NCI-H1436 treated with DMSO at 0.1 percent for 48 hours (cell line): ENCODE measurements at places on chromosomes 6 and 20.

GRCh38 chr20:20663841-20664240, 48.6 kb downstream of the RALGAPA2 start:
- DNase-seq = no peak

GRCh38 chr6:157455731-157456523, 74.9 kb downstream of the ZDHHC14 start:
- DNase-seq = no peak

GRCh38 chr6:14129575-14129974, 12.0 kb downstream of the CD83 start:
- DNase-seq = no peak

- no peak for DNase-seq
Measured at GRCh38 chr20:46647469-46647868, 3.8 kb downstream of the SLC13A3 start.

GRCh38 chr6:85063611-85064010, 299.2 kb upstream of the TBX18 start:
- no peak for DNase-seq

DNA sequence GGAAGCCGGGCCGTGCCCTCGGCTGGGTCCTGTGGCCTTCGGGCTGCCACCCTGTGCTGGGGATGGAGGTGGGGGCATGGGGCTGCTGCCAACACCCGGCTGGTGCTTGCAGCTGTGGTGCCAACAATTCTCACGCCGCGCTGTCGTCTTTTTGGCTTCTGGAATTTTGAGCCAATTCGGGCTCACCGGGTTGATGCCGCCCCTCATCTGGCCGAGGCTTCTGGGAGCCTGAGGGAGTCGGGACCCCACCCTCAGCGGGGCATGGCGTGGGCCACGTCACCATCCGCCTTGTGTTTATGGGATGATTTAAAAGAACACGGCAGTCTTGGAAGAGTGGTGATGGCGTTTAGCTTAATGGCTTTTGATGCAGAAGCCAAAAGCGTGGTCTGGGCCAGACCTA, 8.7 kb upstream of the NPBWR2 start:
- no peak for DNase-seq

DNA sequence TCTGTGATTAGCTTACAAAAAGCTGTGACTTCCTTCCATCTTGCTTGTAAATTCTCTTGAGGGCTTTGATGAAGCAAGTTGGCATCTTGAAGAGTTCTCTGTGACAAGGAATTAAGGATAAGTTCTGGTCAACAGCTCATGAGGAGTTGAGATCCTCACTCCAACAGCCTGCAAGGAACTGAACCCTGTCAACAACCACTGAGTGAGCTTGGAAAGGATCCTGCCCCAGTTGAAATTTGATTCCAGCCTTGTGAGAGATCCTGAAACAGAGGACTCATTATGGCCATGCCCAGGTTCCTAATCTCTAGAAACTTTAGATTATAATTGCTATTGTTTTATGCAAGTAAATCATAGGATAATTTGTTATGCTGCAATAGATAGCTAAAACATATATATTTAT, 133.7 kb downstream of the PTCHD4 start:
- DNase-seq = no peak

GRCh38 chr6:119620846-119621555, 271.4 kb upstream of the MAN1A1 start:
- no peak for DNase-seq

DNA sequence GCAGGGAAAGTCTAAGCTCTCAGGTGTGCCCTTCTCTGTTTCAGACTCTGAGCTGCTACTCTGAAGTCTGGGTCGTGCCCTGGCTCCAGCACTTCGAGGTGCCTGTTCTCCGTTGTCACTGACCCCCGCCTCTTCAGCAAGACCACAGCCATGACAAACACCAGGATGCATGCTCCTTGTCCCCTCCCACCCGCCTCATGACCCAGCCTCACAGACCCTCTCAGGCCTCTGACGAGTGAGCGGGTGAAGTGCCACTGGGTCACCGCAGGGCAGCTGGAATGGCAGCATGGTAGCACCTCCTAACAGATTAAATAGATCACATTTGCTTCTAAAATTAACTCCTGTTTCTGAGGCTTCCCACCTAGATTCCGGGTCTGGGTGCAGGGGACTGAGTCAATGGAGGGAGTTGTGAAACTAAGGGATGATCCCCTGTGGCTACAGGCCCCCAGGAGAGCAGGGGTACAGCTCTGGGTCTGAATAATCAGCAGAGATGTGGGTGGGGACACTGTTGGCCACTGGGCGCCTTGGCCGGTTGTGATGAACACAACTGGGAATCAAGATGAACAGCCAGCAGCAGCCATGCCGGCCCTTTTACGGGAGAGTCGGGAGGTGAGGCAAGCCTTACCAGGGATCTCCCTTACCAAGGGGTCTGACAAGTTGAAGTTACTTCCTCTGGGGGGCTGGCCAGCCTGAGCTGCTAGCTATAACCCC, 10.7 kb downstream of the CST7 start:
- DNase-seq = no peak

DNA sequence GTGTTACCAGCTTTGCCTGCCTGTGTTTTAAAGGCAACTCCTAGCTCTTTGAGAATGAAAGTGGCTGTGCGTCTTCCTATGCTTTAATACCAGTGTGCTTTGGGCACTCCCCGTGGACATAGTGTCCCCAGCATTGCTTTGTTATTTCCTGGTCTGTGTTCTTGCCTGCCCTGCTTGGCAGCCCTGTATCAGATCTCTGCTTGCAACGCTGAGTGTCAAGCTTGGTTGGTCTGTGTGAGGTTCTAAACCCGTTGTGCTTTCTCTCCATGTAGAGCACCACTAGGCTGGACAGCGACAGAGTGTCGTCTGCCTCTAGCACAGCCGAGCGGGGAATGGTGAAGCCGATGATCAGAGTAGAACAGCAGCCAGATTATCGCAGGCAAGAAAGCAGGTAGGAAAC, 80.2 kb downstream of the AFDN start:
- DNase-seq = no peak

DNA sequence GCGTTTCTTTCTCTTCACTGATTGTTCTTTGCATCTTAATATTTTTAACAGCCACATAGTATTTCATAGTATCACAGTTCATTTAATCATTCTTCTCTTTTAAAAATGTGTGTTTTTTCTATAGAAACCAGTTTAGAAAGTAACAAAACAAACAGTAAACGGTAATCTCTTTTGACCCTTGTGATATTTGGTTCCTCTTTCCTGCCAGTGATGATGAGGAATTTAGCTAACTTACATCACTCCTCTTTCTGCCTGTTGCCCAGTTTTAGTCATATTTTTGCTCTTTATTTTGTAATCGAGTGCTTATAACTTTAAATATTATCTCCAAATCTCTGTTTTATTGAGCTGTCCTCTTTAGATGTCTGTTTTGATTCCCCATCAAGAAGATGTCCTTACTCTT, 38.1 kb upstream of the ZBTB24 start:
- no peak for DNase-seq

DNA sequence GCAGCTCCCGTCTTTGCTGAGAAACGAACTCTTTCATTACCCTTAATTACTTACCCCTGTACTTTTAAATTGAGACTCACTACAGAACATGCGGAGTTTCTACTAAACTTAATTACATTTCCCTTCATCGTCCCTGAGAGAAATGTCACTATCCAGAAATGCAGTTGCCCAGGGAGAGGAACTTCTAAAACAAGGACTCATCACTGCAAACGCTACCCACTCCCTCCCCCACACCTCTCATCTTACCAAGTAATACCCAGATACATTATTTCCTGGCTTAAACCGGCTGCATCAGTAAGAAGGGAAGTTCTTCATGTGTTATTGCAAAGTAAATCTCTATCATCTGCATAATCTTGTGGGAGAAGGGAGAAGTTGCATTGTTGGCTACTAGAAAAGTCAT, 138.3 kb downstream of the IPCEF1 start:
- DNase-seq = no peak

DNA sequence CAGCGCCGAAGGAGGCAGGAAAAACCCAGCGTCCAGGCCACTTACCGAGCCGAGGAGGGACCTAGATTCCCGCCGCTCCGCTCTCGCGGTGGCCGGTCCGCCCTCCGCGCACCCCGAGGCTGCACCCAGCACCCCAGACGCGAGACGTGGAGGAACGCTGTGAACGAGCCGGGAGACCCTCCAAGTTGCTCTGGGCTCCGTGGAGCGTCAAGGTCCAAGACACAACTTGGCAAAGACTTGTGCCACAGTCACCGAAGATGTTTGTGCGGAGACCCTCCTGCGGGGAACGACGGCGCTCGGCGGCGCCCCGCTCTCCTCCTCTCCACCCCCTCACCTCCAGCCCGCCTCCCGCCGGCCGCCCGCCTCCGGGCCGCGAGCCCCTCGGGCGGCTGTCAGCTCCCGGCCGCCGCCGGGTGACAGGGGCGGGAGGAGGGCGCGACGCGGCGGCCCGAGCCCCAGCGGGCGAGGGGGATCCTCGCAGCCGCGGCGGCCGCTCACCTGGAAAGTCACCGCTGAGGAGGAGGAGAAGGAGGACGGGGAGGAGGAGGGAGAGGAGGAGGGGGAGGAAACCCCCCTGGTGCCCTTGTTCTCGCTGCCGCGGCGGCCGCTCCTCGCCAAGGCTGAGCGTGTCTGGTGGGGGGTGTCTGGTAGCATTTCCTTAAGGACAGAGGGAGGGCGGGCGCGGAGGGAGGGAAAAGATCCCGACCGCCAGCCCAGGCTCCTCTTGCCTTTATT, 637 bp upstream of the HIVEP2 start:
- no peak for DNase-seq

DNA sequence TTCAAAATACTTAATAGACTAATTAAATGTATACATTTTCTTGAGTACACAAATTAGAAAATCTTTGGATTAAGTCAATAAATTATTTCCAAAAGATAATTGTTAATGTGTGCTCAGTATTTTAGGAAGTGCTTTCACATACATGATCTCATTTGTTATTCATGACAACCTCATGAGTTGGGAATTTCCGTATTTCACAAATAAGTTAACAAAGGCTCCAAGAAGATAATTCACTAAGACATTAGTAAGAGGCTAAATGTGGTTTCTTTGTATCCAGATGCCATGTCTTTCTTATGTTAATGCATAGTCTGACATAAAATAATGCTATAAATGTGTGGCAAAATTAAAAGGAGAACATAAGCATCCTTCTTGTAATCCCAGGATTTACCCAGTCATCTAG, 79.5 kb upstream of the TCF21 start:
- DNase-seq = no peak

GRCh38 chr6:167998215-167998614, 744 bp downstream of the KIF25 start:
- DNase-seq = no peak

DNA sequence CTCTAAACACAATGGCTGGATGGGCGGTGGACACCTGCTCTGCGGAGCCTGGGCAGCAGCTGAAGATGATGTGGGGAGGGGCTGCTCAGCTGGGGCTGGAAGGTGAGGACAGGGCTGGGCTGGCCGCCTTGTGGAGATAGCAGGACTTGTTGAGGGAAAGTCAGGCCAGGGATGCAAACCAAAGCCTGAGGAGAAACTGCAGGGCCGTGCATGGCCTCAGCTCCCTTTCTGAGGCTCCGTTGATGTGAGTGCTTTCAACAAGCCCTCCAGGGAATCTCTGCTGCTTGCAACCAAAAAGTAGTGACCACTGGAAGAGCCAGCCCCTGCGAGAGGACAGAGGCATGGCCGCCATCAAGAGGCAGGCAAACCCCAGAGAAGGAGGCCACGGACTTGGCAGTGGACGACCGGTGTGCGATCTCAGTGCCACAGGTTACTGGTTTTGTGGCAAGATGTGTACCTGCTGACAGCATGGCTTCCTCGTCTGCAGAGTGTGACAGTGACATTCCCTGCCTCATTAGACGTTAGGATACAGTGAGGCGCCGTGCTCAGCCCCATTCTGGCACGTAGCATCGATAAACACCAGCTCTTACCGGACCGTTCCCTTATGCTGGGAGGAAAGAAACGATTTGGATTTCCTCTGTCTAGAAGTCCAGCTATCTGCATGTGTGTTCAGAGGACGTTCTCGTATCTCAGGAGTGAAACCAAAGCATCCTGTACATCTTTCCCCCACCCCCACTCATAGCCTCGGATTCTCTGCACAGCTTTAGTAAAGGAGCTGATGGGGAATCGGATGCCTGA, 37.9 kb downstream of the ERMARD start:
- DNase-seq = no peak

GRCh38 chr6:165807249-165807960, 144.4 kb upstream of the PDE10A start:
- DNase-seq = no peak

- no peak for DNase-seq
Measured at GRCh38 chr6:135281964-135282363, 100.9 kb downstream of the MYB start.

GRCh38 chr6:163793011-163793983, 378.8 kb downstream of the QKI start:
- no peak for DNase-seq

DNA sequence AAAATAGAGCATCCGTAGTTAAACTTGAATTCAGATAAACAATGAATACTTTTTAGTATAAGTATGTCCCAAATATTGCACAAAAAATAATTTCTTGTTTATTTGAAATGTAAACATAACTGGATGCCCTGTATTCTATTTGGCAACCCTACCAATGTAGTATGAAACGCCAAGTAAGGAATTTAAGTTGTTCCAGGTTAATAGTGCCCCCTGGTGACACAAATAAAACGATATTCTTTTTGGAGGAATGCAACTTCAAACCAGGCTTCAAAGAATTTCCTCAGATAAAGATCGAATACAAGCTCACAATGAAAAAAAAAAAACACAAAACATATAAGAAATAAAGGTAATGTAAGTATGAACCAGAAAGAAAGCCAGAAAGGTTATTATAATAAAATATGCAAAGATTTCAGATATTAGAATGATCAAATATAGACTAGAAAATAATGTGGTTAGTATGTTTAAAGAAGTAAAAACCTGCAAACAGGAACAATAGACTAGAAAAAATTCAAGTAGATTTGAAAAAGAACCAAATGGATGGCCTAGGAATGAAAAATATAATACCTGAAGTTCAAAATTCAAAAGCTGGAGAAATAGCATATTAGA, 18.4 kb upstream of the AKAP7 start:
- no peak for DNase-seq

DNA sequence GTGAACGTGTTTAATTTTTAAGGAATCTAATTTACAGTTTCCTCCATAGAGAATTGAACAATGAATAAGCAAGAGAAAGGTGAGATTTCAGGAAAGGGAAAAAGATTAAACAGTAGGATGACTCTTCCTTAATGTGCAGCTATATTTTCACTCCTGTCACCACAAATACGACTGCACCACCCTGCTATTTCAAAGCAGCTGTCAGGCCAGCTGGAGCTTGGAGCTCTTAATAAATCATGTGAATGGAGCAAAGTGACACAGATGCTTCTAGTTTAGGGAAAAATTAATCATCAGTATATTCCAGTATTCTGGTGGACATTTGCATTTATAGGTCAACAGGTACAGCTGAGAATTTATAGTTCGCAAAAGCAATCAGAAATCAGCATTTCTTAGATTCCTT, 56.5 kb upstream of the PKIB start:
- no peak for DNase-seq

DNA sequence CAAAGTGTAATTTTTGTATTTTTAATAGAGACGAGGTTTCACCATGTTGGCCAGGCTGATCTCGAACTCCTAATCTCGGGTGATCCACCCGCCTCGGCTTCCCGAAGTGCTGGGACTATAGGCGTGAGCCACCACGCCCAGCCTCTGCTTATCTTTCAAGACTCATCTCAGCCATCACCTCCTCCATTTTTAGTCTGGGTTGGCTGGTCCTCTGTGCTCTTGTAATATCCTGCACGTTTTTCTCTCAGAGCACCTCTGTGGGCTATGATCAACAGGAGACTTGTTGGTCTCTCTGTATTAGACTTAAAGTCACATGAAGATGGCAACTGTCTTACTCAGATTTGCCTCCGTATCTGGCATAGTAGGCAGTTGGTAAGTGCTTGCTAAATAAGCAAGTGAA, 7.6 kb downstream of the NOTCH4 start:
- no peak for DNase-seq

- DNase-seq = no peak
Measured at GRCh38 chr6:128739112-128739511, 143.8 kb upstream of the LAMA2 start.
